ENCODE measurements at places on chromosomes 7 and 10.

- no peak for DNase-seq
Observed at GRCh38 chr10:70656489-70656888, 15.8 kb upstream of the ADAMTS14 start.

DNA sequence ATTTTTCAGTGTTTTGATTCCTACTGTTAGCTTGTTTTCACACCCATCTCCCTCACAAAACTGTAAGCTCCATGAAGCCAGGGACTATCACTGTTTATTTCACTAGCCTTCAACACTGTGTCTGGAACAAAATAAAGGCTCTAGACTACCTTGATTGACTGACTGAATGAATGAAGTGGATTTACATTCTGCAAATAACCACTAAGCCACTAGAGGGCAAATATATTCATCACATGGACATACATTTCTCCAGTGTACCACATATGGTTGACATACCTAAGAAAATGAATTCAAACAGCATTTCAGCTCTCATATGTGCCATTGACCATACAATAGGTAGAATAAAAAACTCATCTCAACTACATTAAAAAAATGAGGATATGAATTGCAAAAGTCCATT lies 185.9 kb downstream of the RAB11FIP2 start:
- DNase-seq = no peak

GRCh38 chr7:103480771-103481170 lies 34.8 kb upstream of the SLC26A5 start:
- no peak for DNase-seq

DNA sequence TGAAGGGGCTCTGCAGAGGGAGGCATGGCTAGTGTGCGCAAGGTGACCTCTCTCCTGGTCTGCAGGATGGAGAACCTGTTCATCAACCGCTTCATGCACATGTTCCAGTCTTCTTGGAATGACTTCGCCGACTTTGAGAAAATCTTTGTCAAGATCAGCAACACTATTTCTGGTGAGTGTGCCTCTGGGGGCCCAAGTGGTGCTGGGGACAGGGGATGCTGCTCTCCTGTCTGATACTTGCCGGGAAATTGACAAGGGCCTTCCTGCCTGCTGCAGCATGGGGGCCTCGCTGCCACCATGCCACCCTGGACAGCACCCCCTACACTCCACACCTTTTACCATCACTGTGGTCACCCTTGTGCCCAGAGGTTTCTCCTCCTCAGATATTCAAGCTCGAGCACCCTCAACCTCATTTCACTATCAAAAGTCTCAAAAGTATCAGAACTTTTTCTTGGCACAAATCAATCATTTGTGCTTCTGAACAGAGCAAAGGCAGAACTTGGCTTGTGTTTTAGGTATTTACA lies 50.0 kb downstream of the ALOX5 start:
- no peak for DNase-seq

DNA sequence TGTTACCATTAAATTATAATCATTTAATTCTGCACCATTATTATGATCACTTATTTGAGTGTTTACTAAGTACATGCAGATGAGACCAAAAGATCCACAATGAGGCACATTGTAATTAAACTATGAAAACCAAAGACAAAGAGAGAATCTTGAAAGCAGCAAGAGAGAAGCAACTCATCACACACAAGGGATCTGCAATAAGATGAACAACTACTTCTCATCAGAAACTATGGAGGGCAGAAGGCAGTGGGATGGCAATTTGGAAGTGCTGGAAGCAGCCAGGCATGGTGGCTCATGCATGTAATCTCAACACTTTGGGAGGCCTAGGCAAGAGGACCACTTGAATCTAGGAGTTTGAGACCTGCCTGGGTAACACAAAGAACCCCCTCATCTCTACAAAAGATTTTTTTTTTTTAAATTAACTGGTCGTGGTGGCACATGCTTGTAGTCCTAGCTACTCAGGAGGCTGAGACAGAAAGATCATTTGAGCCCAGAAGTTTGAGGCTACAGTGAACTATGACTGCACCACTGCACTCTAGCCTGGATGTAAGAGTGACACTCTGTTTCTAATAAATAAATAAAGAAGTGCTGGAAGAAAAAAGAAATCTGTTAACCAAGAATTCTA lies 47.7 kb downstream of the CDK6 start:
- DNase-seq = no peak

DNA sequence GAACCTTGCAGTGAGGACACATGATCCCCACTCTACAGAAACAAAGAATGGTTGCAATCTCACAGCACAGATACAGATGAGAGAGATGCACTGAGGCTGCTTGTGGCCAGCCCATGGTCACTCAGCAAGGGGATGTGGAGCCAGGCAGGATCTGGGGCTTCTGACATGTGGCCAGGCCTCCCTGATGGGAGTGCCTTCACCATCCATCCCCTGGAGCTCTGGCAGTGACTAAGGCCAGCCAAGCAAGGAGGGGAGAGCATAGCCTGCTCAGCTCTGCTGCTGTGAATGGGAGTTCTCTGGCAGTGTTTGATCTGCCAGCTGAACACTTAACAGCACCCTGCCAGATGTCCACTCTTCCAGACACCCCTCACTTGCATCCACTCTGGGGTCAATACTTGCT lies 19.8 kb downstream of the C10orf71 start:
- DNase-seq = no peak

DNA sequence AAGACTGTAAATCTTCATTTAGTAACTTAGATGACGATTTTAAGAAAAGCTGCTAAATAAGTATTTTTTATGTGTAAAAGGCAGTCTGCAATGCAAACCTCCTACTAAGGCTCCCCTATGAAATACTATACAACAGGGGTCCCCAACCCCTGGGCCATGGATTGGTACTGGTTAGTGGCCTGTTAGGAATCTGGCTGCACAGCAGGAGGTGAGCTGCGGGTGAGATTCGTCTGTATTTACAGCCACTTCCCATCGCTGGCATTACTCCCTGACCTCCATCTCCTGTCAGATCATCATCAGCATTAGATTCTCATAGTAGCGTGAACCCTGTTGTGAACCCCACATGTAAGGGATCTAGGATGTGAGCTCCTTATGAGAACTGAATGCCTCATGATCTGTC lies 580.4 kb downstream of the MAGI2 start:
- no peak for DNase-seq

DNA sequence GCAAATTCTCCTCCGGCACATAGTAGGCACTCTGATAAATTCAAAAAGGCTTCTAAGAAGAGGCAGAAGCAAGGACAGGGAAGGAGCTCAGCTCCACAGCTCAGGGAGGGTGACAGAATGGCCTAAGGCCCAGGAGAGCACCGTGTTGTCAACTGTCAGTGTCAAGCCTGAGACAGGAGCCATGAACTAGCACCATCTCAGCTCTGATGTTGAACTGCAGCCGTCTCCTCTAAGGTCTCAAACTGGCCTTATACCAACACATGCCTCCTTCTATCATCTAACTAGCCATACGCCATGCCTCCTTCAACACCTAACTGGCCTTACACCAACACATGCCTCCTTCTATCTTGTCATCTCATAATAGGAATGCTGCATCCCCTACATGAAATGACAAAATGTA lies 73.0 kb downstream of the IGF2BP3 start:
- no peak for DNase-seq

GRCh38 chr10:77715088-77715487 lies 77.5 kb upstream of the KCNMA1 start:
- no peak for DNase-seq

DNA sequence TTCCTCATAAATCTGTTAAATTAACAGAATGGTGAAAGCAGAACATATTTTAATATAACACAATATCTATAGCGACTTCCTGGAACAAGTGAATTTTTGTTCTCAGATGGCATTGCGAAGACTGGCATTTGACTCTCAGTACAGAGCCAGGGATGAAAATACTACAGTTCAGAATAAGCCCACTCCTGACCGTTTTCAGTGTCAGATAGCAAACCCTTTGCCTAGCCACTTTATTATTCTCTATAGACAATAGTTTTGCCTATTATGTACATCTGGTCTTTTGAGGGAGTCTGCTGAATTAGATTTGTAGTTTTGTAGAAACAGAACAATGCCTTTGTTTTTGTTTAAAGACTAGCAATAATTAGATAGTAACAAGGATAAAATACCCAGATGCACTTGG lies 2.3 kb downstream of the MINPP1 start:
- no peak for DNase-seq

DNA sequence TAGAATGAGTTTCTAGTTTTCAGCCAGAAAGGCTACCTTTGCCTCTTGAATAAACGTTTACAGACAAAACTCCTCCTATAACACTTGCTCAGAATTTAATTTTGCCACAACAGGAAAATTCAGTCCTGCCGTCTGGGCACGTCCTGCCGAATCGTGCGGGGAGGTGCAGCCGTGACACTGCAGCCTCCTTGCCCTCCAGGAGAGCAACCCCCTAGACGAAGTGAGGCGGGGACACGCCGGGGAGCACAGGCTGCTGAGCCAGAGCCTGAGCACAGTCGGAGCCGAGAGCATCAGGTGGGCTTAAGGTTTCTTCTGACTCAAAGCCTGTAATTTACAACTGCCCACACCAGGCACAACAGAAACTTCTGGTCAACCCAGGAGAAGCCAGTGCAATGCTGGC lies 102.3 kb downstream of the DYNC2I1 start:
- no peak for DNase-seq

DNA sequence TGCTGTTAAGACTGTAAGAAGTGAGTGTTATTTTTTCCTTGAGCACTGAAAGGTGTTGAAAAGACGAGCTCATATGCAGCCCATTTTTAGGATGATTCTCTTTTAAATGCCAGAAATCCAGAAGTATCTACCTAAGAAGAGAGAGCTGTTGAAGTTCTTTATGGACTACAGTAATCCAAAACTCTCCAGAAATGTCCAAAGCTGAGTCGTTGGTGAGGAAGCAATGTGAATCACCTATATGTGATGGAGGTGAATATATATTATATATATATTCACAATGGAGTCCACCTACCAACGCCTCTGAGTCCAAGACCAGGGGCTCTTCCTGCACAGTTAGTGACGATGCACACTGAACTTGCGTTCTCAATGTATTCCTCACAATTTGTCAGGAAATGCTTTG lies 252.7 kb upstream of the PITRM1 start:
- DNase-seq = no peak

GRCh38 chr10:74213571-74214162 lies 62.6 kb downstream of the ADK start:
- DNase-seq = peak; percentile 15

GRCh38 chr10:121732172-121732571 lies 133.9 kb upstream of the FGFR2 start:
- no peak for DNase-seq

DNA sequence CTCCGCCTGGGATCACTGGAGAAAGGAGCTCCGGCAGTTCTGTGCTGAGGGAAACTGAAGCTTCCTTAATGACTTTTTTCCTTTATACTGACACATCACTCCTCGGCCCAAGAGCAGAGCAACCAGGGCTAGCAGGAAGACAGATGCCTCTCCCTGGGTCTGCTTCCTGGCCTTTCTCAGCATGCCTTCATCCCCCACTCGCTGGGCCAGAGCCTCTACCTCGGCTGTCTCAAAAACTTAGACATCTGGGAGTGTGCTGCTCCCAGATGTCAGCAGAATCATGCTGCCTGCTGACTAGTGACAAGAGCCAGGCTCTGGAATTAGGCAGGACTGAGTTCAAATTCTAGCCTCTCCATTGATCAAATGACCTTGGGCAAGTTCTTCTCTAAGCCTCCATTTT lies 24.4 kb upstream of the LRRC4 start:
- no peak for DNase-seq

DNA sequence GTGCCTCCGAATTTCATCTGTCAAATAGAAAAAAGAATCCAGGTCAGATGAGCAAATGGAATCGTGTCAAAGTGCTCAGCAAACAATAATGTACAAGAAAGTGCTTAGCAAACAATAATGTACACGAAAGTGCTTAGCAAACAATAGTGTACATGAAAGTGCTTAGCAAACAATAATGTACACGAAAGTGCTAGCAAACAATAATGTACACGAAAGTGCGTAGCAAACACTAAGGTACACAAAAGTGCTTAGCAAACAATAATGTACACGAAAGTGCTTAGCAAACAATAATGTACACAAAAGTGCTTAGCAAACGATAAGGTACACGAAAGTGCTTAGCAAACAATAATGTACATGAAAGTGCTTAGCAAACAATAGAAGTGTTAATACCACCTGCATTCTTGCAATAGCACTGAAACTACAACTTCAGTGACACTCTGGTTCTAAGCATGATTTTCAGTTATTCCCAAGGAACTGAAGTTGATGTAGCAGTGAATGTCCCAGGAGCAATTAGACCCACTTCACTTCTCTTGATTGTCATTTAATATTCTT lies 33.4 kb upstream of the MYL10 start:
- DNase-seq = no peak

- no peak for DNase-seq
Observed at GRCh38 chr10:90227217-90227656, 525.8 kb downstream of the KIF20B start.

DNA sequence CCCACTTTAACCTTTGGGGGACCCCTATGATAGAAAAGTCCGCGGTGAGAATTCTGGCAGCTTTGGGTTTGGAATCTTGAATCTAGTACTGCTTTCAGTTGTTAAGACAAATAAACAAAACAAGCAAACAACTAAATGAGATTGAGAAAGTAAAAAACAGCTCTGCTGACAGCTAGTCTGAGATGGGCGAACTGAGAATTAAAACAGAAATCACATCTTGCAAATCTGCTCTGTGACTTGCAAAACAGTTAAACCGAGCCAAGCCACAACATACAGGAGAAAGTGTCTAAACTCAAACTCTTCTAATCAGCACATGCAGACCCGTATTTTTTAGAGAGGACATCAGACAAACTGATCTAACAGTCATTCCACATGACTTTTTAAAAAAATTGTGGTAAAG lies 110.4 kb downstream of the SH2D4B start:
- DNase-seq = no peak

GRCh38 chr10:102814873-102815661 lies 22.1 kb downstream of the CYP17A1 start:
- no peak for DNase-seq

- no peak for DNase-seq
Observed at GRCh38 chr7:92621026-92621540, 30.9 kb upstream of the FAM133B start.

DNA sequence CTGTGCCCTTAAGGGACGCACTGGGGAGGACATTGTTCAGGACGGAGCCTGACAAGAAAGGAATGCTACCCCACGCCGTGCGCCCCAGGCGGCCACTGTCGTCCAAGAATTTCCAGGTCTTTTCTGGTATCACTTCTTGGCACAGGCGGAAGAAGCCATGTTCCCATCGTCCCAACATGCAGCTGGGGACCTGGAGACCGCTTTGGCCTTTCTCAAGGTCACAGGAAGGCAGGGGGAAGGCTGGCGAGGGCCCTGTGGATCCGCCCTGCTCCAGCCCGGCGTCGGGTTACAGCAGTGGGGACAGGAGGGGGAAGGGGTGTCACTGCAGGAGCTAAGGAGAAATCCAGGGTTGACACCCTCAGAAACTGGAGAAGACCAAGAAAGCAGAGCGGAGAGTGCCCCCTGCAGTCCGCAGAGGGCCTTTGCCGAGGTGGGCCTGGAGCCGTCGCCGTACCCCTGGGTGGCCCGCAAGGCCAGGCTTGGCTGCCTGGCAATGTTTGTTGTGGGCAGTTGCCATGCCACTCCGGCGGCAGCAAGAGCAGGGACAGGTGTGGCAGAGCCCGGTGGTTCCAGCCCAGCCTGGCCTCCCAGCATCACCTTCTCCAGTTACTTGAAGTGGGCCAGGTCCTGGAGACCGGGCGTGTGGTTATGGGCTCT lies 104.1 kb downstream of the LHPP start:
- DNase-seq = no peak

- DNase-seq = peak; percentile 82
Observed at GRCh38 chr7:64307254-64308015, 6.3 kb upstream of the ZNF736 start.

Measured in activated naive CD4-positive, alpha-beta T cell (primary cell).